AML-193 (cell line): ENCODE measurements at places on chromosomes 5 and 9.

- DNase-seq = no peak
Observed at GRCh38 chr9:133880136-133880535, 112.0 kb downstream of the VAV2 start.

DNA sequence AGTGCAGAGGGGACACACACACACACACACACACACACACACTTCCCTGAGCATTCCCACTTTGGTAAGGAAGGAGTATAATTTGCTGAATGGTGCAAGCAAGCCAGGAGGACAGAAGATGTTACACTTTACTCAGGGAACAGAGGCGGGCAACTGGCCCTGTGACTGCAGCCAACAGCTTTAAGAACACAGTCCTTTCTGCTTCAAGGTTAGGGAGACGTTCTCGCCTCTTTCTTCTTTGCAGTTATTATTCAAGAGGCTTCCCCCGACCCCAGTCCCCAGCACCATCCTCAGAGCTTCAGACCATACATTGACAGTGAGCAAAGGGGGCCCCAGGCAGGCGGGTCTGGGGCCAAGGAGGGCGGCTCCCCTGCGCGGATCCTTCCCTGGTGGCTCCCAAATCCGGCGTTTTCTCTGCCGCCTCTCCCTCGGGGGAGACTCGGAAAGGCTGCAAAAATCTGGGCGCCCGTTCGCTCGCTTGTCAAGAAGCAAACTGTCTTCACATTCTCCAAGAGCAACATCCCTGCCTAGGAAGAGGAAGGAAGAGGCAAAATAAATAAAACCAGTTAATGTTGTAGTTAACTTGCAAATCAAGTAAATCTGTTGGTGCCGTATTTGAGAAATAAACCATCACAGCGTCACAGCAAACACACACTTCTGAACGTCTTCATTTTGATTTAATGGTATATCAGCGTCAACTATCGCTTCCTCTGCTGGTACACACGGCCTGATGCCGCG is 3.8 kb upstream of the LHX2 start:
- no peak for DNase-seq

GRCh38 chr5:60336491-60336890 is 363.5 kb downstream of the DEPDC1B start:
- no peak for DNase-seq

DNA sequence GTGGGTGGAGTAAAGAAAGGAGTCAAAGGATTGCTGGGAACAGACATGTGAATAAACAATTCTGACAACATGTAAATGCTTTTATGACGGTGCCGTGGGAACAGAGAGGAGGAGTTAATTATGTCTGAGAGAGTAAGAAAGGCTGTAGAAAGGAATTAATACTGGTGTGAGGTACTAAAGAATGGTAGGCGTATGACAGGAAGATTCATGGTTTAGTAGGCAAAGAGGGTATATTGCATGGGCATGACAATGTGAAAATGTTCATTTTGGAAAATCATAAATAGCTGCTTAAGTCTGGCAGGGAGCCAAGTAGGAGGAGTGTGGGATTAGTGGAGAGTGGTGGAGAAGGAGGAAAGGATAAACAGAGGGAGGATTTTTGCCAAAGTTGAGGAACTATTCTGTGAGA is 19.7 kb downstream of the NAA35 start:
- DNase-seq = no peak

DNA sequence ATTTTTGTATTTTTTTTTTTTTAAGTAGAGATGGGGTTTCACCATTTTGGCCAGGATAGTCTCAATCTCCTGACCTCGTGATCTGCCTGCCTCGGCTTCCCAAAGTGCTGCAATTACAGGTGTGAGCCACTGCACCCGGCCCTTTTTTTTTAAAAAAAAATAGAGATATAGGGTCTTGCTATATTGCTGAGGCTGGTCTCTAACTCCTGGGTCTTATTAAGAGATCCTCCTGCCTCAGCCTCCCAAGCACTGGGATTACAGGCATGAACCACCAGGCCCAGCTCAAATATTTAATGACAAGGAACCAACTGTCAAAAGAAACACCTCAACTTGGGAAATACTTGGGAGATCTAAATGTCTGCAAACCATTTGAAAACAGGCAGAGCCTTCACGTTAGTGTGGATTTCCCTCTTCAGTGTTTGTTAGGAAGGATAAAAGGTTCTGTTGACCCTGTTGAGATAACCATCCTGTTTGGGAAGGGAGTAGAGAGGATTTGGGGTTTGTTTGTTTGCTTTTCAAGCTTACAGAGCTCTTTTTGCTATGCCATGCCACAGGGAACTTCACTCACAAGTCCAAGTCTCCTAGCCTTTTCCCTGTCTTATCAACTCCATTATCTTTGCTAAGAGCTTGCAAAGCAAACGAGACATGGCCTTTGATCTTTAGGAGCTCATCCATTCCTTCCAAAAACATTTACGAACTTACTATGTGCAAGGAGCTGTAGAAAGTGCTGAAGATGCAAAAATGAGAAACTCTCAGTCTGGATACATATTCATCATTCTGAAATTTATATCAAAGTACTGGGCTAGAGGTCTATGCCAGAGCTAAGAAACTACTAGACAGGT is 7.5 kb downstream of the FAXDC2 start:
- DNase-seq = no peak

- DNase-seq = no peak
Observed at GRCh38 chr5:129051283-129051682, 43.3 kb upstream of the ISOC1 start.

GRCh38 chr9:82599336-82599949 is 463.5 kb downstream of the RASEF start:
- DNase-seq = no peak

DNA sequence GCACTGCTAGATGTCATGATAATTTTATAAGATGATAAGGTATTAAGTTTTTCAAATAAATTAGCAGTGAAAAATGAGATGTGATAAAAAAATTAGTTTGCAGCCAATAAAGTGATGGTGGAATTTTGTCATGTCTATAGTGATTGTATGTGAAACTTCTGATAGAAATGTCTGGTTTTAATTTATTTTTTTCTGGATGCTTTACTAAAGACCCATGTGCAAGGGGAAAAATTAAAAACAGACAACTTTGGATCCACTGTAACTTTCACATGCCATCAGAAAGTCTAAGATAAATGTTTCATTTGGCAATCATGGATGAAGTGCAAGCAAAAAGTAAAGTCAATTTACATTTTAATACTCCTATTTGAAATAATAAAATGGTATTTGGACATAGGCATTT is 4.4 kb upstream of the NDUFS4 start:
- DNase-seq = no peak

GRCh38 chr5:66513130-66513529 is 83.1 kb upstream of the MAST4 start:
- no peak for DNase-seq

GRCh38 chr9:70529833-70530232 is 115.4 kb upstream of the KLF9 start:
- no peak for DNase-seq

DNA sequence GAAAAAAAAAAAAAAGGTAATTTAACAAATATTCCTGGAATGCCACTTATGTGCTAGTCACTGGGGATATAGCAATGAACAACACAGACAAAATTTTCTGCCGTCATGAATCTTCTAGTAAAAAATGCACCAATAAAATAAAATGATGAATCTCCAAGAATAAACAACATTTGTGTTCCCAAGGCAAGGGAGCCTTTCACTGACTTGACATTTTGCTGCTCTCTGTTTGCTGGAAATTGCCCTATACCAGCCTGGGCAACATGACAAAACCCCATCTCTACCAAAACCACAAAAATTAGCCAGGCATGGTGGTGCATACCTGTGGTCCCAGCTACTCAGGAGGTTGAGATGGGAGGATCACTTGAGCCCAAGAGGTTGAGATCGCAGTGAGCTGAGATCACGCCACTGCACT is 64.5 kb upstream of the ERBIN start:
- no peak for DNase-seq
